ENCODE measurements at places on chromosomes 11 and 22.

DNA sequence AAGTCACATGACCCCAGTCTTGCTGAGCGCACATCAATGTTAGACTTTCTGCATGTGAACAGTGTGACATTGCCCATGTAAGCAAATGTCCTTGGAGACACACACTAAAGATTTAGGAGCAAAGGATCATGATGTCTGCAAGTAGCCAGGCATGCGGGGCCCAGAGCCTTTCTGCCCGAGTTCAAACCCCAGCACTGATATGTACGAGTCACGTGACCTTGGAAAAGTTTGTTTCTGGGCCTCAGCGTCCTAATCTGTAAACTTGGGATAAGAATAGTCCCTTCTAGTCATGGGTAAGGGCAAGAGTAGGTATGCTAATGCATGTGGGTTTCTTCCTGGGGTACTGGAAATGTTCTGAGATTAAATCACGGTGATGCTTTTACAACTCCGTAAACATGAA lies 16.8 kb upstream of the PGA3 start:
- no peak for DNase-seq

- DNase-seq: no peak
Measured at GRCh38 chr11:61960532-61960931, 6.9 kb downstream of the FTH1 start.

GRCh38 chr11:11997049-11997322 lies 11.4 kb downstream of the DKK3 start:
- no peak for DNase-seq

DNA sequence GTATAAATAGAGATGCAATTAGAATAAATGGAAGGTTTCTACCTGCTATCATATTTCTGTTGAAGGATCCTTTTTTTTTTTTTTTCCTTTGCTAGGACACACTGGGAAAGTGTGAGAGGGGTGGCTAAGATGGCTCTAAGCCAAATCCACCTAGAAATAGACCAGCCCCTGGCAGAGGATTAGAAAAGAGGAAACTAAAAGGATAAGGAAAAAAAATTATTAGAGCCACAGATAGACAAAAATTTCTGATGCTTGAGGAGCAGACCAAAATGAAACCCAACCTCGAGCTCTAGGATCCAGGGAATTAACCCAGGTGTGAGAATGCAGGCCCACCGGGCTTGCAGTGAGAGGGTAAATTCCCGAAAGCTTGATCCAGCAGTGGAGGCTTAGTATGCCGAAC lies 262.3 kb downstream of the CADM1 start:
- no peak for DNase-seq

Data from fibroblast of villous mesenchyme (primary cell).